KBM-7 (cell line): ENCODE measurements at places on chromosomes 7 and 10.
A peak's percentile ranks its signal among the peaks of the same experiment; 100 is the strongest.

DNA sequence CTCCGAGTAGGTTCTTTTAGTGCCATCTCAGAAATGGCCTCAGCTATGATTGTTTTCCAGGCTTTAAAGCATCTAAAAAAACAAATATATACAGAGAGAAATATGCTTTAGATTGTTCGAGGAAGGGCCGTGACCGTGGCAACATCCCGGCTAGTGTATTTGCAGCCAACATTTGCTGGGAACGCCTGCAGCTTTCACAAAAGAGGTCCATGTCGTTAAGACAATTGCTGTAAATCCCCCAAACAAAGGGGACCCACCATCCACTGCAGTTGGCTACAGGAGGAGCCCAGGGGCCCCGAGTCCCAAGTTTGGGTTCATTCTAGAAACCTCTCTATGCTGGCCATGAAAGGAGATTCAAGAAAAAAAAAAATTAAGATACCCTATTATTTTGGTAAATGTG, 152.8 kb upstream of the TCF7L2 start:
- no peak for DNase-seq

DNA sequence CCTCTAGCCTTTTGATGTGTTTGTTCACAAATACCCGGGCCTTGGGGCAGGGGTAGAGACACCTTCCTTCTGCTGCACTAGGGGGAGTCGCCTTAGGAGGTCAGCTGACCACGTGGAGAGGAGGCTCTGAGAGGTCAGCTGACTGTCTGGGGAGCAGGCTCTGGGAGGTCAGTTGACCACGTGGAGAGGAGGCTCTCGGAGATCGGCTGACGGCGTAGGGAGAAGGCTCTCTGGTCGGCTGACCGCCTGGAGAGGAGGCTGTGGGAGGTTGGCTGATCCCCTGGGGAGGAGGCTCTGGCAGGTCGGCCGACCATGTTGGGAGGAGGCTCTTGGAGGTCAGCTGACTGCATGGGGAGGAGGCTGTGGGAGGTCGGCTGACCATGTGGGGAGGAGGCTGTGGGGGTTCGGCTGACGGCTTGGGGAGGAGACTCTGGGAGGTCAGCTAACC, 59.6 kb upstream of the LYZL1 start:
- DNase-seq = no peak

- no peak for DNase-seq
Measured at GRCh38 chr7:40851001-40851400, 716.2 kb downstream of the SUGCT start.

DNA sequence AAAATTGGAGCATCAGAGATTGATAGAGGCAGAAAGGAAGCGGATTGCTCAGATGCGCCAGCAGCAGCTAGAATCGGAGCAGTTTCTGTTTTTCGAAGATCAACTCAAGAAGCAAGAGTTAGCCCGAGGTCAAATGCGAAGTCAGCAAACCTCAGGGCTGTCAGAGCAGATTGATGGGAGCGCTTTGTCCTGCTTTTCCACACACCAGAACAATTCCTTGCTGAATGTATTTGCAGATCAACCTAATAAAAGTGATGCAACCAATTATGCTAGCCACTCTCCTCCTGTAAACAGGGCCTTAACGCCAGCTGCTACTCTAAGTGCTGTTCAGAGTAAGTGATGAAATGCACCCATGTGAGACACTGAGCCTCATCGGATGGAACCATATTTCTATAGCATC, 33.1 kb downstream of the STAMBPL1 start:
- no peak for DNase-seq

DNA sequence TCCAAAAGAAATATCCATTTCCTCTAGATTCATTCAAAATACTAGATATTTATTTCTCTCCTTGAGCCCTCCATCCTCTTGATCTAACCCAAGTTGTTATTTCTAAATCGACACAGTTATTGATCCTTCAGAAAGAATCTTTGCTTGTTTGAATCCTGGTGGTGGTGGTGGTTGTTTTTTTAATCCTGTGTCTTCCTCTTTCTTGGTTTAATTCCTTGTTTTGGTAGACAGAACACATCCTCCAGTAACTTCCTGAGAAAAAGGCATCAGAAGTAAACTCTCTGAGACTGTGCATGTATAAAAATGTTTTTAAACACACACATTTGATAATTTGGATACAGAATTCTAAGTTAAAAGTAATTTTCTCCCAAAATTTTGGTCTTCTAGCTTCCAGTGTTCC, 49.9 kb downstream of the SIRT1 start:
- peak; percentile 35 for DNase-seq

DNA sequence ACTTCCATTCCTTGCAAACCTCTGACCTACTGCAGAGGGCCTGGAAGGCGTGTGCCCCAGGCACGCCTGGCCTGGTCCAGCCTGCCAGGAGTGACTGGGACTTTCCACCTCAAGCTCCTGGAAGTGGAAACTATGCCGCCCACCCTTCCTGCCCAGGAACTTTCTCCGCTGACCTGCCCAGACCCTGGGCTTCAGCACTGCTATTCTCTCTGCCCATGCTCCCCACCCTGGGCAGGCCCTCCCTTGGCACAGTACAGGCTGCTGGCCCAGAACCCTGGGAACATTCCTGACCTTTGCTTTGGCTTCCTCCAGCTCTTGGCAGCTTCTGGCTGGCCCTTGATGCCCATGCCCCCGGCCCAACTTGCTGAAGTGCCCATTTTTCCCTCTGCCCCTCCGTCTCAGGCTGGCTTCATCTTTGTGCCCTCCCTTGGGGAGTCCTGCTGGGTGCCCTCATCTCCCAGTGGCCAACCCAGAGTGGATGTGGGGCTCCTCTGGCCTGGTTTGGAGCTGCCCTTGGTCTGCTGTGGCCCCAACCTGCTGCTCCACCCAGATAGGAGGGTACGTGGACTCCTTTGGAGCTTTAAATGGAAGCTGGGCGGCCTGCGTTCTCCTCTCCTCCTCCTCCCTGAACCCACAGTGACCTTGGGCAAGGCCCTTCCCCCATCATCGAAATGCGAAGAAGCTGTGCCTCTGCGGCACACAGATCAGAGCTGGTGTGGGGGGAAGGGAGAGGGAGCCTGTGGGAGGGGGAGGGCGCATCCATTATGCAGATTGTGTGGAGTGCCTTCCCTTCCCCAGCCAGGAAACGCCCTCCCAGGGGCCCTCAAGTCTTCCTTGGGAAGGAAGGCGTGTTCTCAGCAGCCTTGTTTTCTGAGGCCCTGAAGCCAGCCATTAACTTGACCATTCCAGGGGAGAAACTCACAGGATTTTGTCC, 3.4 kb downstream of the MMRN2 start:
- no peak for DNase-seq

DNA sequence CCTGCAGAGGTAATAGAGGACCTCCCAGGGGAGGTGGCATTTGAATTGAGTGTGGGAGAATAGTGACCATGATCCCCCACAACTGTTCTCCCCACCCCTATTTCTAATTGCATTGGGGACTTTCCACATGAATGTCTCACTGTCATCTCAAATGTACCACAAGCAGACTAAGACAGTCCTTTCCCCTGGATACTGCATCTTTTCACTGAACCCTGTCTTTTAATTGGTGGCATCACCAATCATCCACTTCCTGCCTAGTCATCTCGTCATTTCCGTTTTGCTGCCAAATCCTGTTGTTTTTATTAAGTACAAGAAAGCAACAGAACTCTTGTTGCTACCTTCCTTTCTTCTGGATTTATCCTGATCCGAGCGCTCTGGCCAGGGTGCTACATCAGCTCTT, 120.3 kb downstream of the NRP1 start:
- DNase-seq = no peak

- DNase-seq = no peak
Measured at GRCh38 chr10:49651917-49652316, 27.5 kb upstream of the C10orf53 start.

GRCh38 chr7:112129655-112130323, 76.4 kb downstream of the DOCK4 start:
- DNase-seq = no peak

DNA sequence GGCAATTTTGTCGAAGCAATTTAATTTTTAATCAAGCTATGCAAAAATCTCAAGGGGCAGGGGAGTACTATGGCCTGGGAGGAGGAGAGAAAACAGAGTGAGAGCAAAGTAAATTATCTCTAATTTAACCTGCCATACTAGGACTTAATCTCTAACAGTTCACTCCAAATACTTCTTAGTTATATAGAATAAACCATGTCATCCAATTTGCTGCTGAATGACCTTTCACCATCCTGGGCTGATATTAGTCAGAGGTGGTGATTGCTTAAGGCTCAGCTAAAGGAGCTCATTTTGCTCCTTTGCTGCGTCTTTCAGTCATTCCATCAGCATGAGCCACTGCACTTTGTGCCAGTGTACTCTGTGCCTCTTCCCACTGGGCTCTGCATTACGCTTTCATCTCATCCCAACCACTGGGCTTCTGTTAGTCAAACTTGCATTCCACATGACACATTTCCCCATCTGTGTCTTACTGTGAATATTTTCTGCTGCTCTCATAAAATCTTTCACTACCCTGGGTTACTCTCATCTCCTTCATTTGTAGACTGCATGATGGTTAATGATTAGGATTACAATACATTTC, 84.3 kb downstream of the CD36 start:
- DNase-seq = no peak

GRCh38 chr7:132386201-132386681, 190.0 kb downstream of the PLXNA4 start:
- DNase-seq = no peak

- DNase-seq = no peak
Measured at GRCh38 chr7:100585511-100586265, at the start of gene LRCH4. TSS of gene LRCH4 (minus strand) at chr7:100586129. CDS start at chr7:100586100, 29 bp downstream.

GRCh38 chr7:154953006-154953684, 49.8 kb downstream of the PAXIP1 start:
- DNase-seq = peak; percentile 61

- DNase-seq = peak; percentile 11
Measured at GRCh38 chr10:70084189-70084588, 31.5 kb downstream of the MACROH2A2 start.

DNA sequence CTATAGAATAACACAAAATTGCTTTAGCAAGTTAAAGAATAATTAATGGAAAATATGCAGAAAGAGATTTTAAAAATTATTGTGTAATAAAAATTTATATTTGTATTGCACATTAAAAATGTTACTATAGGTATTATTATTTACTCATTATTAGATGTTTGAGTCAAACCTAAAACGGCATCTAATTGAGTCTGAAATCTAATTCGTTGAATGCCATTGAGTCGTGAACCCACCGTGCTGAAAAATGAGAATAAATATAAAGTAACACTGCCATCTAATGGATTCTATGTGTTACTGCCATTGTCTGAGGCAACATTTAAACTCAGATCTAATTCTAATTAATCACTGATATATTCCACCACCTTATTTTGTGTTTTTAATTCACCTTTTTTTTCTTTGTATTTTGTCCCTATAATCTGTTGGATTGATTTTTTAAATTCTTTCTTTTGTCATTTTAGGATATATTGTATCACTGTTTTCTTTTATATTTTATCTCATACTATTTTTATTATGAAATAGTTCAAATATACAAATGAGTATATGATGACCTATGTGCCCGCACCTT, 62.2 kb downstream of the SAMD9 start:
- DNase-seq = peak; percentile 48

DNA sequence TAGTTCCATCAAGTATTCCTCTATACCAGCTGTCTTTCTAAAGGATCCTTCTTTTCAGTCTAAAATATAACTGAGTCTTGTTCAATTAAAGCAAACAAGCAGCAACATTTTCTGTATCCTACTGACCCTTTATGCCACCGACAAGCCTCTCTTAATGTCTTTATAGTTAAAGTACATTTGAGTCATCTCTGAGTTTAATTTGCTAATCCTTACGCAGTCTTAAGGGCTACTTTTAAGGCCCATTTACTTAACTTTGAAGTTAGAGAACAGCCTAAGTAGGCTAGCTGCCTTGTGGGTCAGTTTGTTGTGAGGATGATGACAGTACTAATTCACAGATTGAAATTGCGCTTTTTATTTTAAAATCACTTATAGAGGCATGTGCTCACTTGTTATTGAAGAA, 265.5 kb upstream of the FERD3L start:
- no peak for DNase-seq

DNA sequence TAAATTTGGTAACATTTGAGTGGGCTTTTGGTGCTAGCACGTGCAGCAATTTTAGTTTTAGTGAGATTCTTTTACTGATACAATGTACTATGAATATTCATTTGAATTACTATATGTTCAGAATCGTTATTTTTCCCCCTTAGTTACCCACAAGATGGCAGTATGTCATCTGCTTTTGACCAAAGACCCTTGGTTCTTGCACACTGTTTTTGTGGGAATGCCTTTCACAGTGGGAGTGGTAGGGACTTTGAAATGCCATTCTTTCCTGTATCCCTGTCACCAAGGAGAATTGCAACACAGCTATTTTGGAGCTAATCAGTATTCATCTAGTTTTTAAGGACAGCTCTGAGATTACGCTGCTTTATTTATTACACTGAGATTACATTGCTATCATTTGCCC, 40.6 kb downstream of the SEC23IP start:
- peak; percentile 35 for DNase-seq
